D341Med (cell line): ENCODE measurements at places on chromosomes 11 and 22.

- DNase-seq, result no peak
Measured at GRCh38 chr22:44586999-44587736, 89.1 kb upstream of the RTL6 start.

DNA sequence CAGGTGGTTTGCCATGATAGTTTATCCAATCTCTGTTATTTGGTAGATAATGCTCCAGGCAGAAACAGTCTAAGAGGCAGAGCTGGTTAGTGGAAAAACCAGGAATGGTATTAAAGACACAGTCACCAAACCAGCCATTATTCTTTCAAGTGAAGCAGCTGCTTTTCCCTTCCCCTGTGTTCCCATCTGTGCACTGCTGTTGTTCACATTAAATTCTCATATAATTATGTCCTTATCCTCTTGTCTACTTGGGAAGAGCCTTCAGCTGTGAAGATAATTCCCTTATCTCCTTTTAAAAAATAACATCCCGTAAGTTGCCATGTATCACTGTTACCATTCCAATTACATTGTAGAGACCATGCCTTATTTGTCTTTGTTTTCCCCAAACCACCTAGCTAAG is 5.2 kb upstream of the TBCEL start:
- peak; percentile 53 for DNase-seq

DNA sequence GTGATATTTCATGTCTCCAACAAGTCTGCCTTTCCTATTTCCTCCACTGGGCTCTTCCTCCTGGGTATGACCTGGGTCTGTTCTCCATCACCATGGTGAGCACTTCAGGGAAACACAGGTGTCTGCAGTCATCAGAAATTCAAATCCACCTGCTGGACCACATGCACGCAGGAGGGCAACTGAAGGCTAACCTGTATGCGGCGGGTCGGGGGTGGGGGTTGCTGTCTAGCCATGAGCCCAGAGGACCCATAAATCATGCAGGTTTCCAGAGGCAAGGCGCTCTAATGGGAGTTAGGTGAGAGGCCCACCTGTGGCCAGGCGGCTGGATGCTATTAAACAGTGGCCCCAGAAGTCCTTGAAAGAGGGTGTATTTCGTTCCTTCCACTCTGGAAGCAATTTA is 11.1 kb upstream of the PAMR1 start:
- DNase-seq, result no peak

GRCh38 chr11:9717719-9718118 is 53.8 kb downstream of the SWAP70 start:
- no peak for DNase-seq

GRCh38 chr11:119130662-119131061 is 9.3 kb downstream of the HINFP start:
- DNase-seq, result no peak

DNA sequence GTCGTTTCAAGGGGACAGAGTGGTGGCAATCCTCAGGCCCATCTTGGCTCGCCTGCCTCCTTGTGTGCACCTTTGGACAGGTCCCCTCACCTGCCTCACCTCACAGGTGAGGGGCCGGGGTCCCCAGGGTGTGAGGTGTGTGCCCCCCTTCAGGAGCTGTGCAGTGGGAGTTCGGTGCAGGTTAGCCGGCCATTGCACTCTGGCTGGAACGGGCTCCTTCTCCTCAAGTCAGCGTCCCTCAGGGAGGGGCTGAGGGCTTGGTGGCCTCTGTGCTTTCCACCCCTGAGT is 269.1 kb downstream of the TBC1D22A start:
- no peak for DNase-seq

DNA sequence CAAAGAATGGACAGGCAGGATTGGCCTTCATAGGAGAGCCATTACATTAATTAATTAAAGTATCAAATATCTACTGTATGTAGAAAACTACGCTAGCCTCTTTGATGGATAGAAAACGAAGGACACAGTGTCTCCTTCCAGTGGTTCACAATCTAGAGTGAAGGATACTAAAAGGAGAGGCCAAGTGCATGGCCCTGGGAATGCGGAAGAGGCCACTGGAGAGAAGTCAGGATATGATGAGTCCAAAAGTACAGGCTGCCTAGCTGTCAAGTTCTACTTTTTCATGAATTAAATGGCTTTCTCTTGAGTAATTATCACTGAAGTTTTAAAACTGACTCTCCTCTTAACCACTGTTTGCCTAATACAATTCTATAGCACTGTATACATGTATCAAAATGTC is 41.9 kb downstream of the ATG16L2 start:
- DNase-seq, result no peak

DNA sequence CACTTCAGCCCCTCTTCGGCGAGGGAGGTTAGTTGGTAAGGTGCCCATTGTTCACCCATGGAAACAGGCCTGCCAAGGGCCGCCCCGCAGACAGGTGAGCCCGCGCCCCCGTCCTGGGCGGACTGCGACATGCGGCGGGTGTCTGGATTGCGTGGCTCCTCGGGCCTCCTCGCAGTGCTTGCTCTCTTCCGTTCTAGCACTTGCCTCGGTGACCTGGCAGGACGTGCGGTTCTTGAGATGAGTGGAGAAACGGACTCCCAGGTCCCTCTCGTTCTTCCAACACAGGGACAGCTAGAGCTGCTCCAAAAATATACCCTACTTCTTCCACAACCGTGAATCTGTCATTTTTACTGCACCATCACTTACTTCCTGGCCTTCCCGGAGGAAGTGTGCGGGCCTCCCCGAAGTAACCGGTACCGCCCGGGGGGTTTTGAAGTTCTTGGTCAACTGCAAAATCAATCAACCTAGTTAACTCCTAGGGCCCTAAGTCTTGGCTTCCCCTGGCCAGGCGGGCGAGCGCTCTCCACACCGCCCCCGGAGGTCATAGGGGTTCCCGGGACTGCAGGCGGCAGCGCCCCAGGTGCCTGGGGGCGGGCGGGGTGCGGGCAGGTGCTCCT is 745 bp upstream of the ZBTB44 start:
- peak; percentile 45 for DNase-seq

DNA sequence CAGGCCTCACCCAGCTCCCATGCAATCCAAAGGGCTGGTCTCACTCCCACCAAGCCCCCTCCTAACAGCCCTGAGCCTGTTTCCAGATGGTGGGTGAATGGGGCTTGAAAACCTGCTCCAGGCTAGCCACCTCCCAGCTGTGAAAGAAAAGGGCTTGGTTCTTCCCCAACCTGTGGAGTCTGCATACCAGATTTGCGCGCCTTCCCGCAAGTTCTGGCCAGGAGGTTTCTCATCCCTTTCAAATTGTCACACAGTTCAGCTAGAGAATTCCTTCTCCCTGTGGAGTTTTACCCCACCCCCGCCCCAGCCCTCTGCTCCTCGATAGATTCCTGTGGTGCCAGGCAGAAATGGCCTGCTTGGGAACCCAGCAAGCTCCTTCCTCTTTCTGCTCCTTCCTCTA is 734.6 kb upstream of the FAT3 start:
- DNase-seq, result no peak

- DNase-seq, result no peak
Measured at GRCh38 chr11:42054351-42054900, 595.0 kb upstream of the LRRC4C start.

GRCh38 chr11:45801723-45802315 is 3.1 kb upstream of the SLC35C1 start:
- DNase-seq, result no peak

GRCh38 chr11:16946477-16947282 is 67.5 kb downstream of the PLEKHA7 start:
- no peak for DNase-seq

- no peak for DNase-seq
Measured at GRCh38 chr11:124143034-124143433, 27.8 kb downstream of the VWA5A start.

DNA sequence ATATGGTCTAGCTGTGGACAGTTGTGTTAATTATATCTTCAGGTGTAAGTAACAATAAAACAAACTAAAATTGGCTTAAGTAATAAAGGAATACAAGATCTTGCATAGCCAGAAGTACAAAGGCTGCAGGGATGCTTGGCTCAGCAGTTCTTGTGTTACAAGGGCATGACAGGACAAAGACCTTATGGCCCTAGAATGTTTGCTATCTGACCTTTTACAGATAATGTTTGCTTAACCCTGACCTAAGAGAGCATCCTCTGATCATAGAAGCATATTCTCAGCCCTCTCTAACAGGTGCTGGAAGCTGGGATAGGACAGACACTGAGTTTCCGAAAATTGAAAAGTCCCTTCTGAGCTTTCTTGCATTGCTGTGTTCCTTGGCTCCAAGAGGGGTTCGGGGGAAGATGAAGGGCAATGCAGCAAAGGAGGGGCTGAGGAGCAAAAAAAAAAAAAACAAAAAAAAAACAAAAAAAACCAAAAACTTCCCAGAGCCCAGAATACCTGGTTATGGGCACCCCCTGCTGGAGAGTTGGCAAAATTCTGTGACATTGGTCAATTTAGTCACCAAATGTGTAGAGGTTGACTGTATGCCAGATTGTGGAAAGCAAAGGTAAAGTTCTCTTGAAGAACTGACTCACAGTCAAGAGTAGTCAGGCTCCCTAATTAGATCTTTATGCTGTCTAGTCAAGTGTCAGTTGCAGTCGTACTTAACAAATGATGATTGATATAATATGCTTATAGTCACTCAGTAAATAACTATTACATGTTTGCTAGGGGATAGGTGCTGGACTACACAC is 10.4 kb upstream of the HIKESHI start:
- DNase-seq, result peak; percentile 57
